Activated T-helper 1 cell treated with anti-CD3 and anti-CD28 coated beads, Interleukin-12 subunit alpha, Interleukin-12 subunit beta, Interleukin-2, Interleukin-4 antibody, amounts not matched to agents 30 ng/mL and 10 ng/mL and 1 ng/mL, durations not matched to agents 14 hours and 24 hours and 36 hours (primary cell): ENCODE measurements at places on chromosomes 7 and 10.

- peaks cover 15% of the 10 kb centered on the region for H3K4me1 ChIP-seq
- no peak overlapping the region for H3K4me3 ChIP-seq
- H3K27ac ChIP-seq: no peak overlapping the region
- H3K36me3 ChIP-seq: peaks cover 2% of the 10 kb centered on the region
- H3K27me3 ChIP-seq: no peaks in the 10 kb centered on the region
- no peak for DNase-seq
These were observed 14.4 kb downstream of the SMURF1 start for GRCh38 chr7:99129536-99129935.

GRCh38 chr7:30562909-30563308 is 31.8 kb upstream of the GARS1 start:
- no peak overlapping the region for H3K27ac ChIP-seq
- H3K27me3 ChIP-seq: no peaks in the 10 kb centered on the region
- peaks cover 7% of the 10 kb centered on the region for H3K36me3 ChIP-seq
- no peak for DNase-seq

DNA sequence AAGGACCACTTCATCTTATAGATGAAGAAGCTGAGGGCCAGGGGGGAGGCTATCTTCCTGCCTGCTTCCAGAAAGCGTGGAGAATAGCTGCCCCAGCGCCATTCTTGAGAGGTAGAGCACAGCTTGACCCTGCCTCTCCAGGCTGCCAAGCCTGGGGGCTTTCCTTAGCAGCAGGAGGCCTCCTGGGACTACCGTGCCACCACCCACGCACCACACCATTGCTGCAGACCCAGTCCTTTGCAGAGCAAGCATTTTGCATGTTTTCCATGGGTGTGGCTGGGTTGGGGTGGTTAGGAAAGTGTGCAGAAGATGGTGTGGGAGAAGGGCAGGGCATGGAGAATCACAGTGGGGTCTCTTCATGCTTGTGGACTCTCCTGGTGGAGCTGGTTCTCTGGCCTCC is 64.9 kb downstream of the TBXAS1 start:
- no peaks in the 10 kb centered on the region for H3K4me1 ChIP-seq
- no peak for DNase-seq
- peaks cover 4% of the 10 kb centered on the region for H3K27me3 ChIP-seq
- no peaks in the 10 kb centered on the region for H3K36me3 ChIP-seq
- no peak overlapping the region for H3K4me3 ChIP-seq

GRCh38 chr10:28946479-28946878 is 269.2 kb downstream of the BAMBI start:
- H3K4me3 ChIP-seq: no peak overlapping the region
- H3K27ac ChIP-seq: no peak overlapping the region
- H3K27me3 ChIP-seq: peaks cover 6% of the 10 kb centered on the region
- no peak for DNase-seq
- no peaks in the 10 kb centered on the region for H3K4me1 ChIP-seq
- no peaks in the 10 kb centered on the region for H3K36me3 ChIP-seq

DNA sequence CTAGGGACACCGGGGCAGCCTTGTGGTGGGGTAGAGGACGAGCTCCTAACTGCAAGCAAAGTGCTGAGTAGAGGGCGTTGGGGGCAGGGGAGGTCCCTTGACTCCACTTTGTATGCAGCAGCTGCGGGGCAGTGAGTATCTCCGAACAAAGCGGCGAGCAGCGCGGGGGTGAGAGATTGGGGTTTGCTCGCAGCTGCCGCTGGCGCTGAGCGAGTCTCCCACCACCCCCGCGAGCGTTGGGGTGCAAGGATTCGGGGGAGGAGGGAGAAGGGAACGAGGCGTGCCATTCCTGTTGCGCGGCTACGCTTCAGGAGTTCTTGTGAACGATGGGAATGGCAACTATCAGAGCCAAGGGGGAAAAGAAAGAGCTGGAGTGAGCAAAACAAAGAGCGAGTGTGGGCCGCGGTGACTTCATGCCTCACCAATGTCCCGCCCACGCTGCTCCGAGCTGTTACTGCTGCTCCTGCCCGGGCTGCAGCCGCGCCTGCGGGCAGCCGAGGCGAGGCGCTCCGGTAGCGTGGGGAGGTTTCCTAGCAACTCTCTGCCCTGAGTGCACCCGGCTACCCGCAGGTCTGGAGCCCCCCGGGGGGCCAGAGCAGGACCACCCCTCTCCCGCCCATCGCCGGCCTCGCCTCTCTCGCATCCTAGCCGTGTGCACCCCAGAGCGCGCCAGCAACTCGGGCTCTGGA is at the start of gene ITGB8:
TSS of gene ITGB8 (plus strand) at position 662 of the 689 bp plus-strand sequence. CDS start 907 bp downstream, outside the sequence.
- peaks cover 26% of the 10 kb centered on the region for H3K4me1 ChIP-seq
- H3K27ac ChIP-seq: peak within 1 kb of the TSS; percentile 77
- DNase-seq: peak; percentile 27
- no peaks in the 10 kb centered on the region for H3K36me3 ChIP-seq

DNA sequence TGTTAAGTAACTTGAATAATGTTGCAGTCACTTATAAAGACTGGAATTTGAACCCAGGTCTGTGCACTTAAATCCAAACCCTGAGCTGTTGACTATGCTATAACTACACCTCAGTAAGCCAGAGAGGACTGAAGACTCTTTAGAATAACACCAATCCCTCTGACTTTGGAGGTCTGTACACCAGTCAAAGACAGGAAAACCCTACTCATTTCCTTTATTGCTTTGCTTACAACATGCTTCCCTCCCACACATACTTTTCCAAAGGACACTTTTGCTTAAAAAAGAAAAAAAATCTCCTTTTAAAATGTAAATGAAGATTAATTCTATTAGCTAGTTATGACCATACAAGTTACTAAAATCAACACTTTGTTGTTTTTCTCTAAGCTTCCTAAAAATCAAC is 184.7 kb upstream of the KCTD7 start:
- no peak overlapping the region for H3K27ac ChIP-seq
- H3K4me3 ChIP-seq: no peak overlapping the region
- peaks cover 5% of the 10 kb centered on the region for H3K4me1 ChIP-seq
- H3K36me3 ChIP-seq: peaks cover 2% of the 10 kb centered on the region

DNA sequence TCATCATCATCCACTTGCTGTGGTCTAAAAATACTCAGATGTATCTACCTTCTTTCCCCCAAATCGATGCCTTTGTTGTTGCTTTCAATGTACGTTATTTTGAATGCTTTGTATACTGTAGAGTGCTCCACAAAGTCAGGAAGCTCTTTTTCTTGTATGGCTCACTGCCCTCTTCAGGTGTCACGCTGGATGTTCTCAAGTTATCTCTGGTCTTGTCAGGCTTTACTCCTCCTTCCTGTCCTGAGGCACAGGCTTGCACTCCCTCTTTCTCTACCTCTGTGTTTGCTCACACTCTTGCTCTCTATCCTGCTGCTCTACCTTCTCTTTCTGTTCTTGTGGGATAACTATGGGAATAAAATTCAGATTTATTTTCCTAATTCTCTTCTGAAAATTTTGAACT is 381.3 kb downstream of the NRG3 start:
- H3K4me1 ChIP-seq: no peaks in the 10 kb centered on the region
- no peaks in the 10 kb centered on the region for H3K27me3 ChIP-seq
- no peak for DNase-seq
- H3K4me3 ChIP-seq: no peak overlapping the region
- H3K36me3 ChIP-seq: no peaks in the 10 kb centered on the region

- H3K4me3 ChIP-seq: no peak overlapping the region
- H3K27me3 ChIP-seq: no peaks in the 10 kb centered on the region
- no peaks in the 10 kb centered on the region for H3K36me3 ChIP-seq
- H3K27ac ChIP-seq: no peak overlapping the region
- no peaks in the 10 kb centered on the region for H3K4me1 ChIP-seq
- no peak for DNase-seq
These were observed 684.3 kb upstream of the NRP1 start for GRCh38 chr10:34018784-34019183.

GRCh38 chr10:70255329-70256299 is 22.4 kb upstream of the PPA1 start:
- H3K27me3 ChIP-seq: peaks cover 55% of the 10 kb centered on the region
- no peaks in the 10 kb centered on the region for H3K36me3 ChIP-seq
- no peak for DNase-seq
- H3K27ac ChIP-seq: no peak overlapping the region

DNA sequence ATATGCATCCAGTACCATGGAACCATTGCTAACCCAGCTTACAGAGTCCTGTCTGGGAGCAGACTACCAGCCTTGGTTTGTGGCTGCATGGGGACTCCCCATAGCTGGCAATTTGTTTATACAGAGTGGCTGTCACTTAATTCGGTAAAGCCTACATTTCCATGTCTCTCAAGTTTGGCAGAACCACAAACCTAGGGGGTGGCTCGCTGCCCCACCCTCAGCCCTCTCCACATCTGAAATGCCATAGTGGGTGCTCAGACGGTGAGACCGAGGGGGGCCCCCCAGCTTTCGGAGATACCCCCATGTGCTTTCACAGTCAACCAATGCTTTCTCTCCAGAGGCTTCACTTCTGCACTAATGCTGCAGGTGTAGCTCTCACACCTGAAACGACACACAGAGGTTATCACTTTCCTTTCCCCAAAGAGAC is 75.5 kb upstream of the KAT6B start:
- no peak for DNase-seq
- H3K36me3 ChIP-seq: no peaks in the 10 kb centered on the region
- no peak overlapping the region for H3K27ac ChIP-seq
- no peak overlapping the region for H3K4me3 ChIP-seq
- peaks cover 15% of the 10 kb centered on the region for H3K4me1 ChIP-seq

GRCh38 chr10:61606959-61607907 is 55.5 kb upstream of the CABCOCO1 start:
- H3K4me3 ChIP-seq: no peak overlapping the region
- no peak for DNase-seq
- no peak overlapping the region for H3K27ac ChIP-seq
- H3K36me3 ChIP-seq: no peaks in the 10 kb centered on the region
- H3K4me1 ChIP-seq: no peaks in the 10 kb centered on the region
- H3K27me3 ChIP-seq: peaks cover 3% of the 10 kb centered on the region

DNA sequence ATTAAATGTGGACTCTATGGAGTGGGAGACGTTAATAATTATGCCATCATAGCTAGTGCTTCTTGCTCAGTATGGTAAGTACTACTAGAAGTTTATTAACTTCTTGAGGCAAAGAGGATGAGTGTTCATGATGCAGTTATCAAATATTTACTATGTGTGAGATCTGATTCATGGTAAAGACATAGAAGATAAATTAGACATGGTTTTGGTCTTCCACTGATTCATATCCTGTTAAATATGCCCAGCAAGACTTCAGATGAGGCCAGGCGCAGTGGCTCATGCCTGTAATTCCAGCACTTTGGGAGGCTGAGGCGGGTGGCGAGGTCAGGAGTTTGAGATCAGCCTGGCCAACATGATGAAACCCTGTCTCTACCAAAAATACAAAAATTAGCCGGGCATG is 547.1 kb upstream of the ANKRD30A start:
- no peaks in the 10 kb centered on the region for H3K4me1 ChIP-seq
- H3K4me3 ChIP-seq: no peak overlapping the region
- no peak for DNase-seq
- no peaks in the 10 kb centered on the region for H3K27me3 ChIP-seq
- H3K36me3 ChIP-seq: no peaks in the 10 kb centered on the region

GRCh38 chr7:50363327-50364060 is 59.0 kb downstream of the IKZF1 start:
- H3K27ac ChIP-seq: peak overlapping the region; percentile 97
- H3K27me3 ChIP-seq: no peaks in the 10 kb centered on the region
- peak overlapping the region; percentile 70 for H3K4me3 ChIP-seq
- H3K36me3 ChIP-seq: peaks cover 74% of the 10 kb centered on the region

GRCh38 chr7:98125759-98126158 is 19.1 kb downstream of the LMTK2 start:
- H3K4me3 ChIP-seq: no peak overlapping the region

- no peak overlapping the region for H3K27ac ChIP-seq
- H3K4me3 ChIP-seq: no peak overlapping the region
- no peak for DNase-seq
- H3K4me1 ChIP-seq: peaks cover 5% of the 10 kb centered on the region
- no peaks in the 10 kb centered on the region for H3K27me3 ChIP-seq
- no peaks in the 10 kb centered on the region for H3K36me3 ChIP-seq
These were observed 81.7 kb downstream of the DLG5 start for GRCh38 chr10:77844713-77845445.

DNA sequence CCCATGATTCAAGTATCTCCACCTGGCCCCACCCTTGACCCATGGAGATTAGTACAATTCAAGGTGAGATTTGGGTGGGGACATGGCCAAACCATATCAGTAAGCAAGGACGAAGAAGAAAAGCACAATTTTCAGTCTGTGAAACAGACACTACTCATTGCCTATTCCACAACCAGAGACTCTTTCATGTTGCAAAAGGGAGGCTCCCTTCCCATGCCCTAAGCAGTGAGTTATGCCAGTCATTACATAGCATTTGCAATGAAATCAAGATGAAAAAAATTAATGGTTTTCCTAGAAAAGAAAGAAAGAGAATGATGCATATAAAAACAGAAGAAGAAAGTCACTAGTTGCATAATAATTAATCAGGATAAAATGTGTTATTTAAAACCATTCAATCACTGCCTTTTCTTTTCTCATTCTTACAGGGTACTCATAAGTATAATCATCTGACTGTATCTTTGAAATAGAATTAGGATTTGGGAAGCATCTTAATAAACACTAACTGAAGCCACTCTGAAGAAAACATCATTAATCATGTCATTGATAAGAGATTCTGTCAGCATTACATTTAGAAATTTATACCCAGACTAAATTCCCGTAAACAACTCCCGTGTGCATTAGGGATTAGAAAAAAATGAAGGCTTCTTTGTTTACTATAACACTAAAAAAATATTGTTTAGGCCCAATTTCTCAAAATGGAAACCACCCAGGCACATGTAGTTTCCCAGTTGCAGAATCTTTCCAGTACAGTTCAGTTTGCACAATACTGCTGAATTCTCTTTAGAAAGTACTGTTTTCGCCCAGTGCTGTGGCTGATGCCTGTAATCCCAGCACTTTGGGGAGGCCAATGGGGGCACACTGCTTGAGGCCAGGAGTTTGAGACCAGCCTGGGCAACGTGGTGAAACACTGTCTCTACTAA is 9.1 kb downstream of the PRPS1L1 start:
- no peaks in the 10 kb centered on the region for H3K4me1 ChIP-seq
- H3K36me3 ChIP-seq: no peaks in the 10 kb centered on the region
- no peak for DNase-seq
- H3K27ac ChIP-seq: no peak overlapping the region

GRCh38 chr7:142298009-142298408 is 40.2 kb upstream of the PRSS58 start:
- peaks cover 5% of the 10 kb centered on the region for H3K4me1 ChIP-seq
- H3K4me3 ChIP-seq: no peak overlapping the region
- no peak overlapping the region for H3K27ac ChIP-seq
- peaks cover 2% of the 10 kb centered on the region for H3K27me3 ChIP-seq
- no peaks in the 10 kb centered on the region for H3K36me3 ChIP-seq
